NCI-H2081 (cell line): ENCODE measurements at places on chromosomes 1 and 21.

- DNase-seq, result no peak
Observed at GRCh38 chr1:175127565-175127964, 59.9 kb downstream of the TNN start.

DNA sequence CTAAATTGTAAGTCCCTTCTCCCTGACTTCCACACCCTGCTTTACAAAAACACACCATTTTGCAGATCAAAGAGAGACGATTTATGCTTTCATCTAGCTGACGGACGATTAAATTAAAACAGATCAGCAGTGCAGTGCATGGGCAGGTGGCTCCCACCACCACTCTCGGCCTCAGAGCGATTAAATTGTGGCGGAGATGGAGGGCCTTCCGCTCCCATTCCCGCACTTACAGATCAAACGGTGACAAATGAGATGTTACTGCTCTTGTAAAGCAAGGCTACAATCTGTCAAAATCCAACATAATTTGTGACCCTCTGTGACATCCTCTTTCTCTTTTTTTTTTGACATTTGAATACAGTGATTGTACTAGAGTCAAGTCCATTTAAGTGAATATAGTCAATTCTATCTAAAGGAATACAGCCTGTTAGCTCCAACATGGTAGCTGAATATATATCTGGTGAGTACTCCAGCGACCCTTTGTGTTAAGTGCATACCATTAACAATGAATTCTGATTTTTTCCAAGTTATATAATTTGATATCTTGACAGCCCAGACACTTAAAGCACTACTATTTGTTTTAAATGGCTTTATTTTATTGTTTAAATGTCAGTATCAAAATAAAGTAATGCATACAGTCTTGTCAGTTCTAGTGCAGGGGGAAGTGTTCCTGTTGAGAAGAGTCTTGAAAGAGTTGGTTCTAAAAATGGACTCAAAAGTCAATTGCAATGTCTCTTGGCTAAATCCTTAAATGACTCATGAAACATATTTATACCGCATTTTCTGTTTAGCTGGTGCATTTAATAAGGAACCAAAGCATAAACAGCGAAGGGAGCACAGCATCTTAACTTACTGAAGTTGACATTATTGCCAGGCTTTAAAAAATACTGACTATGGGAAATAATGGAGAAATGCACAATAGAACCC, 109.0 kb downstream of the ESRRG start:
- DNase-seq, result no peak

- DNase-seq, result no peak
Observed at GRCh38 chr1:236066828-236067386, 2.0 kb upstream of the NID1 start.

DNA sequence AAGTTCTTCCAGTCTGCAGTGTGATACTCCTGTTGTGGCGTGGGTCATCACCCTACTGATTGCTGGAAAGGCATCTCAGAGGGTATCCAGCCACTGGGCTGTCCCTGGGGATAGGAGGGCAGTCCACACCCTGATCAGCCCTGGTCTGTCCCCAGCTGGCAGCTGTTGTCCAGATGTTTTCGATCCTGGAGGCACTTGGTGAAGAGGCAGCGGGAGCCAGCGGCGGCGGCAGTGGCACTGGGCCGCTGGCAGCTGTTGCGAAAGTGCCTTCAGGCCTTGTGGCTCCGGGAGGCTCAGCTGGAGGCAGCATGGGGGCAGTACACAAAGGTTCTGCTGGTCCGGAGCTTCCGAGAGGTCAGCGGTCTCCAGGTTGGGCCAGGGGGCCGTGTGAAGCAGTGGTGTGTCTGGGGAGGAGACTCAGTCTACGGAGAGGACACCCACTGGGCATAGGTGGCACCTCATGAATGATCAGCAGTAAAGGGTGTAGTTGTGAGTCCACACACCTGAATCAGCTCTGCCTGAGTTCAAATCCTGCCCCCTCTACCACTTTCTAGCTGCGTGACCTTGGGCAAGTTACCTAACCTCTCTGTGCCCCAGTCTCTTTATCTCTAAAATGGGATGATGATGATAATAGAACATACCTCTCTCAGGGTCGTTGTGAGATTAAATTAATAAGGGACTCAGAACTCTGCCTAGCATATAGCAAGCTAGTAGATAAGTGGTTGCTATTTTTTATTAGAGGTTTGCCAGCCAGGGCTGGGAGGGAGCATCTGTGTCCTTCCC, 6.1 kb downstream of the C1orf167 start:
- no peak for DNase-seq

DNA sequence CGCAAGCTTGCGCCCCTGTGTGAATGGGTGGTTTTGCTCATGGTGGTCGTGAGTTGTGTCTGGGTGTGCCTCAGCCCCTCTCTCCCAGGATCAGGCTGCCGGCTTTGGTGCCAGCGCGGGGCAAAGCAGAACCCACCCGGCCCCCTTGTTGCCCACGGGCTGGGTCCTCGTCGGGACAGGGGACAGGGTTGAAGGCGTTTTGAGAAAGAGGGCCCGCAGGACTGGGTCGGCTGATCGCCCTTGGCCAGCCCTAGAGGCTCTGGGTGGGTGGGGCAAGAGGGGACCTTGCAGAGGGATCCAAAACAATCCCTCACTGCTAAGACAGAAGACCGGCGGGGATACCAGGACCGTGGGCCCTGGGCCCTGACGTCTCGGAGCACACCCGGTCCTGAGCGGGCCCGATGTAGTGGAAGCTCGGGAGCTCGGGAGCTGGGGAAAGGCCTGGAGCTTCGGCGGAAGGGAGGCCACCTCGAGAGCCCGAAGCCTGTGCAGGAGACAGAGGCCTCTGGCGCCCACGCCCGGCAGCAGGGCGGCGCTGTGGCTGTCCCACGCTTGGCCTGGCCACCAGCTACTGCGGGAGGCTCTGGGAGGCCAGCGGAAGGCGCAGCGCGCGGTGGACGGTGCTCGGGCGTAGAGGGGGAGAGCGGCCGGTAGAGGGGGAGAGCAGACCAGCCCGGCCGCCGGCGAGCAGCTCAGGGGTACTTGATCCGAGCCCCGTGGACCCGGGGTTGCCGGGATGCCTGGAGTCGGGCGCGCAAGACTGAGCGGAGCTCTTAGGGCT, 2.8 kb upstream of the ZNF678 start:
- no peak for DNase-seq

GRCh38 chr21:32316361-32317215, 17.9 kb downstream of the MRAP start:
- DNase-seq, result no peak

GRCh38 chr1:185672719-185673360, 61.4 kb upstream of the HMCN1 start:
- no peak for DNase-seq

- peak; percentile 84 for DNase-seq
Observed at GRCh38 chr1:225462429-225462713, 34.5 kb upstream of the LBR start.

DNA sequence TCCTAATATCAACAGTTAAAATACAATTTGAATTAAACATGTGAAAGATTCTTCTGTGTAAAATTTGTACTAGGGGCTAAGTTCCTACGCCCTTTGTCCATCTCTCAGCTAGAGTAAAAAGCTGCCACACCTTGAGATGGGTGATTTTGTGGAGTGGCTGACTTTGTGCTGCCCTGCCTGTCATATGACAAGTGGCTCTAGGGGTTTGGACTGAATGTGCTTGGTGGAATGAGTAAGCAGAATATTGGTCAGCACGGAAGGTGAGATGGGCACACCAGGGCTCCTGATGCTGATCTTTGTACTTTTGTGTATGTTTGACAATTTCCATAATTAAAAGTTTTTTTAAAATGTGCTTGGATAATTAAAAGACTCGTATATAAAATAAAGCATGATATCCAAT, 133.6 kb upstream of the SLC45A1 start:
- DNase-seq, result no peak

- no peak for DNase-seq
Observed at GRCh38 chr1:109817881-109818270, 54.2 kb upstream of the EPS8L3 start.

DNA sequence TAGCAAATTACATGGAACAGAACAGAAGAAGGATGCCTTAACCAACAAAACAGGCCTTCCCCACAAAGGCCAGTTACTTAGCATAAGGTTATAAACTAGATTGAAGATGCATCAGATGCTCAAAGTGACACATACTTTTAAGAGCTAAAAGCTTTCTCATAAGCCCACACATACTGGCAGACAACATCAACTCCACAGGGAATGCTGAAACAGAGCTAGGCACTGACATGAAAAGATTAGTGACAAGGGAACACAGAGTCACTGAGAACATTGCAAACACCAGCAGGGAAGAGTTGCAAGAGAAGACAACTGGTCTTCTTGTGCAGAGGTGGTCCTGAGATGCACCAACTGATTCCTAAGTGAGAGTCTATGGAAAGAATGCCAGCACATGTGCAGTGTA, 6.9 kb downstream of the TTC13 start:
- DNase-seq, result no peak

GRCh38 chr1:205568469-205569361, 63.1 kb downstream of the ELK4 start:
- no peak for DNase-seq

DNA sequence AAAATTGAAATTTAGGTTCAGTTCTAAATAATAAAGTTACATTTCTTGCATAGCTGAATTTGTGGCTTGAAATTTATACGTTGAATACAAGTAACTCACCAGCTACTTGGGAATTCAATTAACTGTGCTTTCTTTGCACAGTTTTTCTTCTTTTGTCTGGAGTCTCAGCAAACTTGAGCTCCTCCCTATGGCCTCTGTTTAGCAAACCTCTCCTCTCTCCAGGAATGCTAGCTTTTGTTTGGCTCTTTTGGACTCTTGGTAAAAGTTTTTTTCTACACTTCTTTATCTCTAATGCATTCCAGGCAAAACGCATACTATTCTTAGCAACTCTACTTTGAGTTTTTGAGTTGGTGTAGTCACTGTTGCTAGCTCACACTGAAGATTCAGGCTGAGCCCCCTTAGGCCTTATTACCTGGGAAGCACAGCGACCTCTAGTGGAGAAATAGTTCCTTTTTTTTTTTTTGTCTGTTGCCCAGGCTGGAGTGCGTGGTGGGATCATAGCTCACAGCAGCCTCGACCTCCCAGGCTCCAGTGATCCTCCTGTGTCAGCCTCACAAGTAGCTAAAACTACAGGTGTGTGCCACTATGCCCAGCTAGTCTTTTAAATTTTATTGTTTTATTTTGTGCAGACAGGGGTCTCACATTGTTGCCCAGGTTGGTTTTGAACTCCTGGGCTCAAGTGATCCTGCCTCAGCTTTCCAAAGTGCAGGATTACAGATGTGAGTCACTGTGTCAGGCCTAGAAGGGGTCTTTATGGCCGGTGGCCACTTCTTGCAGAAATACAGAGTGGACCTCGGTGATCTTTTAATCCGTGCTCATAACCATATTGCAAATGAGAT, 61.7 kb downstream of the CASQ2 start:
- peak; percentile 12 for DNase-seq

- no peak for DNase-seq
Observed at GRCh38 chr1:199553104-199553503, 474.4 kb upstream of the NR5A2 start.
